ENCODE measurements at places on chromosomes 13 and 19.

DNA sequence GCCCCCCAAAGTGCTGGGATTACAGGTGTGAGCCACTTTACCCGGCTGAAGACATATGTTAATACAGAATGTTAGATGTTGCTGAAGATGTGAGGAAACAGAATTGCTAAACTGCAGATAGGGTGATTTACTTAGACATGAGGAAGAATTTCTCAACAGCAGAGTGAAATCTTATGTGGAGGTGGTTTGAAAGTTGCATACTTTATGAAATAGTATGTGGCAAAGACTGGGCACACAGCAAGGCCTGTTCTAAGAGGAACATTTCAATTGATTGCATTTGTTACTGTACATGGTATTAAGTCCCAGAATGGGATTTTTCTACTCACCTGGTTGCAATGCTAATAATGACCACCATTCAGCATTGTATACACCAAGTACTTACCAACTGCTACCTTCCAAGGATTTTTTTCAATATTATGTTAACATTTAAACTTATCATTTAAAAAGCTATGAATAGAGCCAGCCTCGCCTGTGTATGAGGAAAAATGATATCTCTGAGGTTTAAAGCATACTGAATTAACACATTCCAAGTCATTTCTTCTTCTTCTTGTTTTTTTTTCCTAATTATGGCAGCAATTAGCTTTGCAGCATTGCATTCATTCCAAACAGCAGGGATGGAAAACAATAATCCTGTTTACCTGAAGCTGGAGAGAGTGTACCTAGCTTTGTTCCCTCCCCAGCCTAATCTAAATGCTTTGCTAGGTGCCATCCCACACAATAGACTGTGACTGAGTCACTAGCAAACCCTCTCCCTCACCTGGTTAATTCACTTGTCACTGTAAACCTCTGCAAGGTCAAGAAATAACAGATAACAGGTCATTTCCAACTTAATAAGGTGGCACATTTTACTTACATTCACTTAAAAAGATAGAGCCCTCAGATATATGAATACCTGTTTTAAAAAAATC lies 19.4 kb upstream of the KLF5 start:
- DNase-seq, result no peak

GRCh38 chr13:104553186-104553585 lies 1487.0 kb upstream of the SLC10A2 start:
- DNase-seq, result no peak

DNA sequence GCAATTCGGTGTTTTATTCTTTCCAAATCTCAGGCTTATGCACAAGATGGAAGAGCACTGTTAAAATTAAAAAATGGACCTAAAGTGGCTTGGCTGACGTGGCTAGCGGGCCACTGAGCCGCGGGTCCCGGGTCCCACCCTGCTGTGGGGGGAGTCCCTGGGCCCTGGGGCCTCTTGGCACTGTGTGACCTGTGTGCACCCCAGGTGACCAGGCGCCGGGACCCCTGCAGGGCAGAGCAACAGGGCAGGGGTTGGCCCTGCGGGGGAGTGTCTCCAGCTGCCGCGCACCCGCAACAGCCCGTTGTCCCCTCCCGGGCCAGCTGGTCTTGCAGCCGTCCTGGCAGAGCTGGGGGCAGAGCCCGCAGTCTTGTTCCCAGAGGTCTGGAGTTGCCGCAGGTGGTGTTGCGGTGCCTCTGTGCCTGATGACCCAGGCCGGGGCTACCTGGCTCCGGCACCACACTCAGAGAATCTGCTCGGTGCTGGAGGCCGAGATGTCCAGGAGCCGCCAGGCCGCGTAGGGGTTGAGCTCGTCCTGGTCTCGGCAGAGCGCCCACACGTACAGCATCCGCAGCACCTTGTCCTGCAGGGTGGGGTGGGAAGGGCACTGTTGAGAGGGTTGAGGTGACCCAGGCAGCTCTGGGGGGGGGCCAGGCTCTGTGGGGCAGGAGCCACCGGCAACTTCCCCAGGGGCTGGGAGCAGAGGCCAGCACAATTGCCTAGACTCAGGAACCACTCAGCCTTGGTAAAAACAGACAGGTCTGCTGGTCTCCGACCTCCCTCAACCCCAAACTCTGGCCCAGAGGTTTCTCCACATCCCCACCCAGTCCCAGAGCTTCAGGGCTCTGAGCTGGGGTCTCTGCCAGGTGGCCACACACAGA lies 1.0 kb upstream of the CTXN1 start:
- no peak for DNase-seq

GRCh38 chr13:97226013-97226412 lies 3.9 kb downstream of the MBNL2 start:
- no peak for DNase-seq
